ENCODE measurements at places on chromosomes 6 and 20. TPM values are rescaled to one million over a fixed set of nuclear protein-coding genes. Genes with fewer than 3 reads are reported as not detected.

Gene C6orf58
- total RNA-seq: 0.36 TPM

Gene DYNLT1
- total RNA-seq: 192 TPM

Gene TMEM244
- not detected for total RNA-seq

Gene SLC16A10
- total RNA-seq: 0.85 TPM

Gene KIF6
- total RNA-seq: 2.4 TPM

Gene EDEM2
- 7.0 TPM for total RNA-seq

Gene FOXQ1
- not detected for total RNA-seq

Gene TINAG
- total RNA-seq: not detected

Gene TLDC2
- not detected for total RNA-seq

- ATAC-seq: peak; percentile 38
Measured at GRCh38 chr20:49701241-49701790, 12.4 kb downstream of the B4GALT5 start.

- ATAC-seq: no peak
Measured at GRCh38 chr6:87146363-87146762, 9.0 kb upstream of the ZNF292 start.

- ATAC-seq: no peak
Measured at GRCh38 chr6:157647261-157647915, 175.7 kb upstream of the SNX9 start.

GRCh38 chr6:159919011-159919511 lies 28.3 kb downstream of the MAS1 start:
- no peak for ATAC-seq

DNA sequence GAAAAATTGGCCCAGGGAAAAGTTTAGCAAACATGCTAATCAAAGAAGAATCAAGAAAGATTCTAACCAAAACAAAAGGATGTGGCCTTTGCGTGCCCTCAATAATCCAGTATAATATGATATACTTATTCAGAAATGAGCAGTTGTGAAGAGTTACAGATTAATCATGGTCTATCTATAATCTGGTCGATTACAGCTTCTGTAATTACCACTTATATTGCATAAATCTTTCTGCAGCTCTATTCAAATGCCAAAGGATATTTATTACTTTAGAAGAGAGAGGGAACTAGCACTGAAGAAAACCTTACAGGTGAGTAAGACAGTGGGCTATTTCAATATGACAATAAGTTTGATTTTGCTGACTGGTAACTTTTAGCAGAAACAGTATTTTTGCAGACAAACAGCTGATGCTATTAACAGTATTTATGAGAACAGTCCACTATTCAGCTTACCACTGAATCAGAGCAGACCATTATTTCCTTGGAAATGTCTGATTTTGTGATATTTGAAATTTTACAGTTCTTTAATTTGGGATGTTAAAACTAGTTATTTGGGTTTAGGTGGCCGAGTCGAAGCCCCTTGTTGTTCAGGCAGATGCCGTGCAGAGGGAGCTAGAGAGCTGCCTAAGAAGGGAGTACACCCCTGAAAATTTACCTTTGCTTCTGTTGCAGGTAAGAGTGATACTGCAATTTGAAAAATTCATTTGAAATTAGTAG lies 92.2 kb downstream of the CEP57L1 start:
- ATAC-seq: peak; percentile 33

DNA sequence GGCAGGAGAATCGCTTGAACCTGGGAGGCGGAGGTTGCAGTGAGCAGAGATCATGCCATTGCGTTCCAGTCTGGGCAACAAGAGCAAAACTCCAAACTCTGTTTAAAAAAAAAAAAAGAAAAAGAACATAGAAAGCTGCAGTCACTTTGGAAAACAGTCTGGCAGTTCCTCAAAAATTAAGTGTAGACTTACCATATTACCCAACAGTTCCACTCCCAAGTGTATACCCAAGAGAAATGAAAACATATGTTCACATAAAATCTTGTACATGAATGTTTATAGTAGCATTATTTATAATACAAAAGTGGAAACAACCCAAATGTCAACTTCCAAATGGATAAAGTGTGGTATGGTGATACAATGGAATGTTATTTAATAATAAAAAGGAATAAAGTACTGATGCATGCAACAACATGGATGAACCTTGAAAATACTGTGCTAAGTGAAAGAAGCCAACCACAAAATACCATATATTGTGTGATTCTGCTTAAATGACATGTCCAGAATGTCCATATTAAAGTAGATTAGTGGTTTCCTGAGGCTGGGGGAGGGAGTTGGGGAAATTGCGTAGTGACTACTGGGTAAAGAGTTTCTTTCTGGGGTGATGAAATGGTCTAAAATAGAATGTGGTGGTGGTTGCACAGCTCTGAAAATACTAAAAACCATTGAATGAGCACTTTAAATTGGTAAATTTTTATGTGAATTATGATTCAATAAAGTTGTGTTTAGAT lies 62.9 kb downstream of the SUN5 start:
- ATAC-seq: no peak

- ATAC-seq: no peak
Measured at GRCh38 chr6:109242029-109242428, 140.2 kb downstream of the CD164 start.

DNA sequence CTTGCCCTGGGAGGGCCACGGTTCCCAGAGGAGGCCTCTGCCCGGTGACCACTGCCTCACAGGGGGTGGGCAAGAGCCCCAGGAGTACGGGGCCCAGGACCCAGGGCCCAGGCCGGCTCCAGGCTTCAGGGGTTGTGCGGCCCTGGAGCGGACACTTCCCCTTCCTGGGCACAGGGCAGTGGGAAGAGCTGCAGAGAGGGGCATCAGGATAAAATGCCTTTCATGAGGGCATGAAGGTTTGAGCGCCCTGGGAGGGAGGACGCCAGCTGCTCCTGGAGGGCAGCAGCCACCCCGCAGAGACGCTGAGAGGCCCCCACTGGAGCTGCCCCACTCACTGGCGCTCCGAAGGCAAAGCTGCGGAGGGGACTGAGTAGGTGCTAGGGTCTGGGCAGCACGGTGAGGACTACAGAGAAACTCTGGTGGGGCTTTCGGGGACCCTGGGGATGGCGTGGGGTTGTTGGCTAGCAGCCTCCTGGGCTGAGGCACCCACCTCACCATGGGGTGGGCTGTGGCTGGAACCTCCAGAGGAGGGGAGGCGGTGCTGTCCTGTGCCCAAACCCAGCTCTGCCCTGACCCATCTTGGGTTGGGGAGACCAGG lies 10.4 kb downstream of the LAMA5 start:
- peak; percentile 41 for ATAC-seq

- no peak for ATAC-seq
Measured at GRCh38 chr6:142713959-142714358, 231.0 kb downstream of the HIVEP2 start.
